ENCODE measurements at places on chromosomes 2 and 18. TPM values are rescaled to one million over a fixed set of nuclear protein-coding genes. Genes with fewer than 3 reads are reported as not detected.

SMPD4 gene
- total RNA-seq: 44.6 TPM

IL36RN gene
- not detected for total RNA-seq

CHRND gene
- total RNA-seq: 0.09 TPM

- H3K27ac ChIP-seq: no peak overlapping the region
- DNase-seq: peak; percentile 2
- no peaks in the 10 kb centered on the region for H3K36me3 ChIP-seq
- no peak overlapping the region for H3K4me3 ChIP-seq
Measured at GRCh38 chr18:64271246-64271645, 122.4 kb upstream of the LINC00305 start.

CROCC2 gene
- total RNA-seq: not detected

MAPRE2 gene
- 20.3 TPM for total RNA-seq

GRCh38 chr2:160132761-160133160, 67.3 kb downstream of the ITGB6 start:
- H3K27ac ChIP-seq: no peak overlapping the region
- no peaks in the 10 kb centered on the region for H3K36me3 ChIP-seq
- no peak overlapping the region for H3K4me3 ChIP-seq
- no peak for DNase-seq

GRCh38 chr2:159891917-159892730, 94.1 kb upstream of the CD302 start:
- H3K4me1 ChIP-seq: peaks cover 2% of the 10 kb centered on the region
- H3K27ac ChIP-seq: no peak overlapping the region
- H3K27me3 ChIP-seq: peaks cover 4% of the 10 kb centered on the region
- DNase-seq: peak; percentile 40
- H3K36me3 ChIP-seq: no peaks in the 10 kb centered on the region
- no peak overlapping the region for H3K4me3 ChIP-seq

IAH1 gene
- 45.4 TPM for total RNA-seq

DNA sequence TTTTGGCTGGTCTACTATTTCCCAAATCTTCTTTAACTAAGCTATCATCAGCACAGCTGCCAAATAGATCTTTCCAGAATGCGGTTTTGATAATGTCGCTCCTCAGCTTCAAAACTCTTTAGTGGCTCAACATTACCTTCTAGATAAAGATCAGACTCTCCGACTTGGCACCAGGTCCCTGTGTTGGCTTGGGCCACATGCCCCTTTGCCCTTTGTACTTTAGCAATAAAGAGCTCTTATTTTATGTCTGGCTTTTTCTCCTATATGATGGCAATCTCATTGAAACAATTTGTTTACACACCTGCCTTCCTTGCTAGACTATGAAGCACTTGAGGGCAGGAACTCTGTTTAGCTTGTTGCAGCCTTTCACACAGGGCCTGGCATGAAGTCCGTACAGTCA, 128.9 kb upstream of the GATA6 start:
- no peak overlapping the region for H3K27ac ChIP-seq
- H3K36me3 ChIP-seq: no peaks in the 10 kb centered on the region
- peaks cover 5% of the 10 kb centered on the region for H3K4me1 ChIP-seq

EFR3B gene
- total RNA-seq: 12.9 TPM

SPDYA gene
- total RNA-seq: 1.4 TPM

- H3K27ac ChIP-seq: no peak overlapping the region
- no peaks in the 10 kb centered on the region for H3K27me3 ChIP-seq
- no peak for DNase-seq
- no peak overlapping the region for H3K4me3 ChIP-seq
- no peaks in the 10 kb centered on the region for H3K36me3 ChIP-seq
- no peaks in the 10 kb centered on the region for H3K4me1 ChIP-seq
Measured at GRCh38 chr2:137002896-137003295, 237.6 kb downstream of the THSD7B start.

DNA sequence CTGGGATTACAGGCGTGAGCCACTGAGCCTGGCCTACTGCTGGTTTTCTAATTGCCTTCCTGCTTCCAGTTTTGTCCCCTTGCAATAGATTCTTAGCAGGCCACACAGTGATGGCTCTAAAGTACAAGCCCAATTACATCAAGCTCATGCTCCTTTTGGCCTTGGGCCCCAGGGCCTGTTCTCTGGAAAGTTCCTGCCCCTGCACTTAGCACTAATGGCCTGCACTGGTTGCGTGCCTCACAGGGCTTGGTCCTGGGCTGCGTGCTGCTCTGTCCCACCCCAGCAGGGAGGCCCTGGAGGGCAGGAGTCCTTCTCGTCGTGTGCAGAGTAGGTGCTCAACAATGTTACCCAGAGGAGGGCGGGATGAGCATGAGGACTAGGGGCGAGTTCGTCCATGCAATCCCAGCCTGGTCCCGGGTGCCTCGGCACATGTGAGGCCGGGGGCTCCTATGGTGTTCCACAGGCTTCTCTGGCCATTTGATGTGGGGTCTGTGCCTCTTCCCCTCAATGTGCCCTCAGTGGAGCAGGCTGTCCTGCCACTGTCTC, 51.7 kb downstream of the PDCL3 start:
- H3K4me3 ChIP-seq: no peak overlapping the region
- H3K36me3 ChIP-seq: no peaks in the 10 kb centered on the region
- no peak overlapping the region for H3K27ac ChIP-seq
- H3K27me3 ChIP-seq: no peaks in the 10 kb centered on the region
- H3K4me1 ChIP-seq: no peaks in the 10 kb centered on the region

C2orf81 gene
- 7.6 TPM for total RNA-seq

NBAS gene
- 74.8 TPM for total RNA-seq

- no peak overlapping the region for H3K4me3 ChIP-seq
- H3K36me3 ChIP-seq: no peaks in the 10 kb centered on the region
- no peak for DNase-seq
Measured at GRCh38 chr2:7378591-7378990, 461.4 kb downstream of the RNF144A start.

GKN1 gene
- not detected for total RNA-seq

DNA sequence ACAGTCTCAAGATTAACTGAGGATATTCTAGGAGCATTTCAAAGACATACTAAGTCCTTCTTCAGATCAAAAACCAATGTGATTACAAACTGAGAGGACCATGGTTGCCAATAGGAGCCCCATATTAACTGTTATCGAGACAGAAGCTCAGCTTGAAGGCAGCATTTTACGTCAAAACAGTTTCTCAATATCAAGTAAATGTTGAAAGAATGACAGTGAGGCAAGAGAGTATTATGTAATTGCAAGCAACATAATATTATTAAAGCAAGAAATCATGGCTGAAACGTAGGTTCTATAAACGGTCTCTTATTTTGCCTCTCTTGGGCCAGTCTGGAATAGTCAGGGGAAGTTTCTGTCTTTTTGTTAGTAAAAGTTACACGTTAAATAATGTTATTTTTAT, 22.9 kb downstream of the RIT2 start:
- H3K36me3 ChIP-seq: no peaks in the 10 kb centered on the region
- no peaks in the 10 kb centered on the region for H3K27me3 ChIP-seq
- no peak overlapping the region for H3K4me3 ChIP-seq
- DNase-seq: no peak

DNA sequence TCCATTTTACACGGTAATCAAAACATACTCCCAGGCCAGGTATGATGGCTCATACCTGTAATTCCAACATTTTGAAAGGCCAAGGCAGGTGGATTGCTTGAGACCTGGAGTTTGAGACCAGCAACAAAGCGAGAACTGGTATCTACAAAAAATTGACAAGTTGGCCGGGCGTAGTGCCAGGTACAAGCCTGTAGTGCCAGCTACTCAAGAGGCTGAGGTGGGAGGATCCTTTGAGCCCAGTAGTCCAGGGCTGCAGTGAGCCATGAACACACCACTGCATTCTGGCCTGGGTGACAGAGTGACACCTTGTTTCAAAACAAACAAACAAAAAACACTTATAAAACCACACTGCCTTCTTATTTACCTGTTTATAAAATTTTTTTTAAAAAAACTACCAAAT, 80.8 kb downstream of the GAREM1 start:
- DNase-seq: no peak
- H3K27ac ChIP-seq: no peak overlapping the region
- H3K4me3 ChIP-seq: no peak overlapping the region
- peaks cover 19% of the 10 kb centered on the region for H3K4me1 ChIP-seq
- no peaks in the 10 kb centered on the region for H3K27me3 ChIP-seq

DNA sequence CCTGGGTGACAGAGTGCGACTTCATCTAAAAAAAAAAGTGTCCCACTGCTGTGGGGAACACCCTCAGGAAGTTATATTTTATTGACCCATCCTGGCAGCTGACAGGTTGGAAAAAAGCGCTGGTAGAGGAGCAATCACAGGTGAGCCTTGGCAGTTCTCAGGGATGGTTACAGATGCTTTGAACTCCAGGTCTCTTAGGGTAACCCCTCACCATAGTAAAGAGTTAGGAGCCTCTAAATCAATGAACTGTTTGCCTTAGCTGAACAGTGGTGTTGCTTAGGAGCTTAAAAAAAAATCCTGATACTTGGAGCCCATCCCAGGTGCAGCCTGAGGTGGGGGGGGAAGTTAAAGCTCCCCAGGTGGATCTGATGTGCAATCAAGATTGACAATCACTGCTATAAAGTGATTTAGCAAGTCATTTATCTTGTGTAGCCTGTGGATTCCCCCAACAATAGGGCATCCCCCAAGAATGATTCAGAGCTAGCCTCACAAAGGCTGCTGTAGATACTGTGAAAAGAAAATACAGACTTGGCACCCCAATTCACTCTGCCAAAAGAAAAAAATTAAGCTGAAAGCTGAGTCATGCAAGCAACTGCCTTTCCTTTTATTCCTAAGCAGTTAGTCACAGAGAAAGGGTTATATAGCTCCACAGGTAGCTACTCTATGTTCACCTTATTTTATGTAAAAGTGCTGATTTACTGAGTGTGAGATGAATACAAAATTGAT, 14.8 kb downstream of the SLC16A14 start:
- no peak overlapping the region for H3K27ac ChIP-seq
- no peak overlapping the region for H3K4me3 ChIP-seq
- no peak for DNase-seq
- no peaks in the 10 kb centered on the region for H3K27me3 ChIP-seq
- no peaks in the 10 kb centered on the region for H3K36me3 ChIP-seq

All from cardiac muscle cell (in vitro differentiated cells and primary cell).